NCI-H1694 (cell line): ENCODE measurements at places on chromosomes 13 and 19.

- DNase-seq, result peak; percentile 72
Measured at GRCh38 chr13:51797664-51798488, 6.1 kb downstream of the DHRS12 start.

DNA sequence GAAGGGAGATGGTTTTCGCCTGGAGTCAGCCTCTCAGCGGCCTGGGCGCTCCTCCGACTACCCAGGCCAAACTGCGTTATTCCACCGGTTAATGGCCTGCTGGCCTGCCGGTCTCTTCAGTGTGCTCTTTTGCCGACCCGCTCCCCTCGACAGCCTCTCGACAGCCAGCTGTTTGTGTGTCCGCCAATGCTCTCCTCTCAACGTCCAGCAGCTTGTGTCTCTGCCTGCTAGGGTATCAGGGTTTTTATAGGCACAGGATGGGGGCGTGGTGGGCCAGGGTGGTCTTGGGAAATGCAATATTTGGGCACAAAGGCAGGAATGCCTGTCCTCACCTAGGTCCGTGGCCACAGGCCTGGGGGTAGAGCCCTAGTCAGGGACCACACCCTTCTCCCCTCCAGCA lies 1.5 kb upstream of the ZNF235 start:
- DNase-seq, result no peak

- DNase-seq, result no peak
Measured at GRCh38 chr13:49643035-49643646, 14.8 kb downstream of the ARL11 start.

- no peak for DNase-seq
Measured at GRCh38 chr13:77460195-77460594, 75.3 kb upstream of the SCEL start.

- DNase-seq, result no peak
Measured at GRCh38 chr19:56712611-56713276, 41.2 kb upstream of the ZNF835 start.

DNA sequence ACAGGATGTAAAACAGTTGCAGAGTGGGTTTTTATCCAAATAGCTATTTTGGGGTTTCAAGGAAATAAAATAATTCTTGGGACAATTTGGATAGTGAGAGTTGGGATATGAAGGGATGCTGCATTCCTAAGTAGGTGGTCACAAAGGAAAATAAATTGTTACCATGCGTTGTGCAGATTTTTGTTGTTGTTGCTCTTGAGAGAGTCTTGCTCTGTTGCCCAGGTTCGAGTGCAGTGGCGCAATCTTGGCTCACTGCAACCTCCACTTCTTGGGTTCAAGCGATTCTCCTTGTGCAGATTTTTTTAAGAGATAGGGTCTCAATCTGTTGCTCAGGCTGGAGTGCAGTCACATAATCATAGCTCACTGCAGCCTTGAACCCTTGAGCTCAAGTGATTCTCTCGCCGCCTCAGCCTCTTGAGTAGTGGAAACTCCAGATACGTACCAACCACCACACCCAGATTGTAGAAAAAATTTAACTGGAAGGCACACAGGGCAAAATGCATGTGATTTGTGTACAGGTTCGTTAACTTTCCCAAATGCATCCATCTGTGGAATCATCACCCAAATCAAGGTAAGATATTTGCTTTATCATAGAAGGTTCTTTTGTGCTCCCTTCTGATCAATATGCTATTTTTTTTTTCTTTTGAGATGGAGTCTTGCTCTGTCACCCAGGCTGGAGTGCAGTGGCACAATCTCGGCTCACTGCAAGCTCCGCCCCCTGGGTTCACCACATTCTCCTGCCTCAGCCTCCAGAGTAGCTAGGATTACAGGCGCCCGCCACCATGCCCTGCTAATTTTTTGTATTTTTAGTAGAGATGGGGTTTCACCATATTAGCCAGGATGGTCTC lies 16.0 kb downstream of the SLC1A5 start:
- no peak for DNase-seq

- DNase-seq, result peak; percentile 15
Measured at GRCh38 chr19:4803736-4804695, 12.5 kb downstream of the FEM1A start.

DNA sequence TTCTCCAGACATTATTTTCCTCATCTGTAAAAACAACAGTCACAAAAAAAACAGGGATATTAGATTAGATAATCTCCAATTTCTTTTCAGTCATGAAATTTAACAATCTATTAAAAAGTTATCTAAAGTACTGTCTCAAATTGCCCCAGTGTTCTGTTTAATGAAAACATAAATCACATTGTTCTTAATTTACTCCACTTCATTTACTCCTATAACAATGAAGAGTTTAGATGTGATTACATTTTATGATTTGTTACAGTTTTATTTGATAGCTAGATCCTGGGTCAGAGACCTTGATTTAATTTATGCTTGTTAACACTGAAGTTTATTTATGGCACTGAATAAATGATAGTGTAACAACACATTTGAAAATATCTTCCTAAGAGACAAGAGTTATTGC lies 230.2 kb upstream of the TRPC4 start:
- DNase-seq, result no peak

- DNase-seq, result no peak
Measured at GRCh38 chr19:43454031-43454430, 11.4 kb downstream of the LYPD3 start.

- no peak for DNase-seq
Measured at GRCh38 chr19:40596608-40597328, 4.4 kb upstream of the LTBP4 start.

GRCh38 chr13:55000043-55000442 lies 1971.4 kb downstream of the OLFM4 start:
- DNase-seq, result no peak

GRCh38 chr13:43792076-43792881 lies 5.5 kb upstream of the ENOX1 start:
- DNase-seq, result no peak

GRCh38 chr13:107964395-107964794 lies 250.9 kb downstream of the LIG4 start:
- DNase-seq, result peak; percentile 55
